ENCODE measurements at places on chromosomes 6 and 20.

DNA sequence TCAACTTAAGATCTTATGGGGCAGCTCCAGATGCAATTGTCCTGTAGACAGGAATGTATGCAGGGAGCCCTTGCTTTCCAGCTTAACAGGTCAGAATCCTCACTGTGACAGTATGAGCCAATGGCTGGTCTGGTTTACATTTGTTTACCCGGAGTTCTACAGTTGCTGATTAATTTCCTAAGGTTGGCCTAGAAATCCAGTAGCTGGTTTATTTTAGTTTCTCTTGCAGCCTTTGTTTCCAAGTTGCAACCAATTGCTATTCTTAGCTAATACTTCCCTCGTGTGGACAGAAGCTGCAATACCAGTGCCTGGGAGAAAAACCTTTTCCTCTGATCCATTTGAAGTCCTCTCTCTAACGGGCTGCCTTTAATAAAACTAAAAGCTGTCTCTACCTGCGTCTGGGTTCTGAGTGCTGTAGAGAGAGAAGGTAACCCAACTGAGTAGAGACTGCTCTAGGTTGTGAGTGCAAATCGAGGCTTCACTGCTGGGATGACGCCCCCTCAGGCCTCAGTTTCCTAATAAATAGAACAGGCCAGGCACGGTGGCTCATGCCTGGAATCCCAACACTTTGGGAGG, 45.9 kb downstream of the ZNF217 start:
- no peak for DNase-seq

GRCh38 chr6:10719964-10720264, 3.0 kb upstream of the TMEM14C start:
- no peak for DNase-seq

- no peak for DNase-seq
These were observed 36.9 kb upstream of the LAMA4 start for GRCh38 chr6:112291161-112291762.

DNA sequence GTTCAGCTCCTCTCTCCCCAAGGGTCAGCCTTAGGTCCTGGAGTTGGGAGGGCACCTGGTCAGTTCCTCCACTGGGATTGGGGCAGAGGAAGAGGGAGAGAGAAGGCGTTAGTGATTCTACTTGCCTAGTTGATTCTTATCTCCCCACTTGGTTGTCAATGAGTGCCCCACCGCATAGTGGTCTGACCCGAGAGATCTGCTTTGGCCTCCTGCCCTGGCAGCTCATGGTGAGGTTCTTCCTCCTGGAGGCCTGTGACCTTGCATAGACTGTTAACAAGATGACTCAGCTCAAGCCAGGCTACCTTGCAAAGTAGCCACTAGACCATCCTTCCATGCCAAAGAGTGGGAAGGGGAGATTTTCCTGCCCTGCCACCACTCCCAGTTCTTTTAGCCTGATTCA, 160.6 kb downstream of the TMEM200A start:
- DNase-seq, result no peak

DNA sequence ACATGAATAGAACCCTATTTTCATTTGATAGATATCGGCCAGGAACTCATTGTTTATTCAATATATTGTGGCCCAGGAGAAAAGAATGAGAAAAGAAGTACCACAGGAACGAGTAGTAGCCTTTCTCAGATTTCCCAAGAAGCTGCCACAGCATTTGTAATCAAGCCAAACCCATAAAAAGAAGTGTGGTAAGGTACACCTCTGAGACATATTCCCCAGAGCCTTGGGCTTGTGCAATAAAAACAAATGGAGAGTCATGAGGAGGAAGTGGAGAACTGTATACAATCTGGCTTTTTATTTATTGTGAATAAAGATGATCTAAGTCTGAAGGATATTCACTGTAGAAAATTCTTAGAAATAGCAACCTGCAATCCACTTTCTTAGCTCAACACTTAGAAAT, 36.7 kb downstream of the KIF6 start:
- no peak for DNase-seq

Measured in vagina (tissue), 2 donors.